ENCODE measurements at places on chromosomes 2 and 18. TPM values are rescaled to one million over a fixed set of nuclear protein-coding genes. Genes with fewer than 3 reads are reported as not detected.

TPO gene
- not detected for total RNA-seq

DNA sequence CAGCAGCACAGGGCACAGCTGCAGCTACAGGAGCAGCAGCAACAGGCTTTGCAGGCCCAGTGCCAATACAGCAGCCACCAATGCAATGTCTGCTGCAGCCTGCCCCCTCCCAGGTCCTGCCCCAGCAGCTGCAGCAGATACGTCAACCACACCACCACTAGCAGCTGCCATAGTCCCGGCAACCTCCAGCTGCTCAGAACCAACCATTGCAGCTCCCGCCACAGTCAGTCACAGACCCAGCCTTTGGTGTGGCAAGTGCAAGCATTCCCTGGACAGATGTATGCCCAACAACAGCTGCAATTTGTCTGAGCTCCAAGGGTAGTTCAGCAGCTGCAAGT lies 53.3 kb upstream of the TUBA3E start:
- H3K4me3 ChIP-seq = no peak overlapping the region
- H3K27ac ChIP-seq = no peak overlapping the region
- no peaks in the 10 kb centered on the region for H3K36me3 ChIP-seq
- DNase-seq = peak; percentile 19

GRCh38 chr2:58700591-58700990 lies 459.5 kb upstream of the FANCL start:
- DNase-seq = no peak
- no peaks in the 10 kb centered on the region for H3K27me3 ChIP-seq
- H3K4me1 ChIP-seq = no peaks in the 10 kb centered on the region
- no peaks in the 10 kb centered on the region for H3K36me3 ChIP-seq
- no peak overlapping the region for H3K27ac ChIP-seq

DNA sequence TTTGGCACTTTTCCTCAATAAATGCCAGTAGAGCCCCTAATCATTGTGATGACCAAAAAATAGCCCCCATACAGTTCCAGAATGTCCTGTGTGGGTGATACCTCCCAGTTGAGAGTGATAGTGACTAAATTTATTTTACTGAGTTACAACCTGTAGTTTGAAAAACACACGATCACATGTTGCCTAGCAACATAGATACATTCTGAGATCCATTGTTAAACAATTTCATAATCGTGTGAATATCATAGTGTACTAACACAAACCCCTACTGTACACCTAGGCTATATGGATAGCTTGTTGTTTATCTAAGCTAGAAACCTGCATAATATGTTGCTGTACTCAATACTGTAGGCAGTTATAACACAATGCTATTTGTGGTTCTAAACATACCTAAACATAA lies 30.6 kb downstream of the KCMF1 start:
- H3K27ac ChIP-seq = no peak overlapping the region
- no peak overlapping the region for H3K4me3 ChIP-seq
- H3K4me1 ChIP-seq = no peaks in the 10 kb centered on the region
- DNase-seq = no peak
- no peaks in the 10 kb centered on the region for H3K36me3 ChIP-seq

- H3K36me3 ChIP-seq = no peaks in the 10 kb centered on the region
- DNase-seq = no peak
- no peaks in the 10 kb centered on the region for H3K4me1 ChIP-seq
- no peak overlapping the region for H3K4me3 ChIP-seq
Measured at GRCh38 chr2:29723255-29724001, 198.0 kb downstream of the ALK start.

GRCh38 chr2:232611559-232612218 lies 21.7 kb upstream of the EFHD1 start:
- DNase-seq = peak; percentile 49
- no peak overlapping the region for H3K27ac ChIP-seq
- H3K4me3 ChIP-seq = no peak overlapping the region
- H3K36me3 ChIP-seq = no peaks in the 10 kb centered on the region

- H3K27ac ChIP-seq = no peak overlapping the region
- H3K36me3 ChIP-seq = no peaks in the 10 kb centered on the region
- H3K27me3 ChIP-seq = no peaks in the 10 kb centered on the region
- no peaks in the 10 kb centered on the region for H3K4me1 ChIP-seq
- H3K4me3 ChIP-seq = no peak overlapping the region
- no peak for DNase-seq
Measured at GRCh38 chr2:30622452-30622851, 175.4 kb downstream of the LCLAT1 start.

DNA sequence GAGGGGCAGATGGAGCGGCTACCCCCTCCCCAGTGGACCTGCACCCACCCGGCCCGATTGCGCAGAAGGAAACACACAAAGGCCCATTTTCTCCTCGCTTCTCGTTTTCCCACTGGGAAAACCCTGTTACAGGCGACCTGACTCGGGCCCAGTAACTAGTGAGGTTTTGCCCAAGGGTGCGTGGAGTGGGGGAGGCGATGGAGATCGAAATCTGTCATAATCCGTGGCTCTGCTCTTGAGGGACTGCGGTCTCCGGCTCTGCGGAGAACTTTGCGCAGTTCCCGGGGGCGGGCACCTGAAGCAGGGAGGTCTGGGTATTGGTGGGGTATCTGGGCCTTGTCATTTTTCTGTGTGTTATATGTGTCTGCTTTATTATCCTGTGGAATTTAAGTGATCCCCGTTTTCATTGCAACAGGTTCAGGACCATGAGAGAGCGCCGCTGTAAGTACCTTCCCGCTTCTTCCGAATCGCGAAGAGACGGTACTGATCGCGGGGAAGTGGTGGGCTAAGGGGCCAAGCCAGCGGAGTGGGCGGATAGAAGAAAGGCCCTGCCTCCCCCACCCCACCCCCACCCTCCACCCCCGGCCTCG lies 4.0 kb upstream of the HOXD4 start:
- peaks cover 12% of the 10 kb centered on the region for H3K4me1 ChIP-seq
- peak overlapping the region; percentile 81 for H3K27ac ChIP-seq
- DNase-seq = no peak
- H3K36me3 ChIP-seq = no peaks in the 10 kb centered on the region

DNA sequence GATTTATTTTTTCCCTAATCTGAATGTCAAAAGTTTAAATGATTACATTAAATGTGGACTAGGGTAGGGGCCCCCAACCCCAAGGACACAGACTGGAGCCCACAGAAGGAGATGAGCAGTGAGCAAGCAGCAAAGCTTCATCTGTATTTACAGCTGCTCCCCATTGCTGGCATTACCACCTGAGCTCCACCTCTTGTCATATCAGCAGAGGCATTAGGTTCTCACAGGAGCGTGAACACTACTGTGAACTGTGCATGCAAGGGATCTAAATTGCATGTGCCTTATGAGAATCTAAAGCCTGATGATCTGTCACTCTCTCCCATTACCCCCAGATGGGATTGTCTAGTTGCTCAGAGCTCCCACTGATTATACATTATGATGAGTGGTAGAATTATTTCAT lies 3.8 kb downstream of the MOB1A start:
- H3K27me3 ChIP-seq = no peaks in the 10 kb centered on the region
- H3K4me3 ChIP-seq = no peak overlapping the region
- no peak overlapping the region for H3K27ac ChIP-seq
- no peak for DNase-seq
- no peaks in the 10 kb centered on the region for H3K4me1 ChIP-seq

- H3K4me3 ChIP-seq = no peak overlapping the region
- H3K27ac ChIP-seq = no peak overlapping the region
- H3K36me3 ChIP-seq = no peaks in the 10 kb centered on the region
- H3K27me3 ChIP-seq = no peaks in the 10 kb centered on the region
- no peaks in the 10 kb centered on the region for H3K4me1 ChIP-seq
- no peak for DNase-seq
Measured at GRCh38 chr2:24399434-24400206, 39.3 kb upstream of the ITSN2 start.

DNA sequence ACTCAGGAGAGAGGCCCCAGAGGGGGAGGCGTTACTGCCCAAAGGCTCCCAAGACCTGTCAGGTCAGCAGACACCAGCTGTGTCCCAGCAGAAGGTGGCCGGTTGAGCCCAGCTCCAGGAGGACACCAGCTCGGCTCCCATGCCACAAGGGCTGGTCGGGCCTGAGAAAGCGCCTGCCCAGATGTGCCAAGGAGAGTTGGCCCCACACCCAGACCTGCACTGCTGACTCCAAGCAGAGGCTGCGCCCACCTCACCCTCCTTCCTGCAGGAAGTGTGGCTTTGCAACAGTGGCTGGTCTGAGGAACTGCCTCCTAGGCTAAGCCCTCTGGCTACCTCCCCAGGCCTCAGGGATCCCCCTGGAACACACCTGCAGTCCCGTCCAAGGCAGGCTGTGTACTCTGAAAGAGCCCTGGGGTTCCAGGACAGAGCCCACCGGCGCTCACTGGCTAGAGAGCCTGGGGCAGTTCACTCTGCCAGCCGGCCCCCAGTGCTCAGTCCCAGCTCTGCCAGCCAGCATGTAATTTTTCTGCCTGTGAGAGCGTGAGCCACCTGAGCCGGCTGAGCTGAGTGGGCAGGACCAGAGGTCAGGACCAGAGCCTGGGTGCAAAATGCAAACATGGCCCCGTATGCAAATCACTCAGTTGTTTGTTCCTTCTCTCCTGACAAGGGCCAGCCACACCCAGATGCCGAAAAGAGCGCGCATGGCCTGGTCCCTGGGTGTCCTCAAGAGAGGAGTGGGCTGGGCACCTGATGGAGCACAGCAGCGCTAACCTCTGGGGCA lies 36.9 kb upstream of the PTMA start:
- DNase-seq = peak; percentile 52
- peak overlapping the region; percentile 76 for H3K27ac ChIP-seq
- H3K36me3 ChIP-seq = no peaks in the 10 kb centered on the region
- H3K4me3 ChIP-seq = no peak overlapping the region
- no peaks in the 10 kb centered on the region for H3K27me3 ChIP-seq

DNA sequence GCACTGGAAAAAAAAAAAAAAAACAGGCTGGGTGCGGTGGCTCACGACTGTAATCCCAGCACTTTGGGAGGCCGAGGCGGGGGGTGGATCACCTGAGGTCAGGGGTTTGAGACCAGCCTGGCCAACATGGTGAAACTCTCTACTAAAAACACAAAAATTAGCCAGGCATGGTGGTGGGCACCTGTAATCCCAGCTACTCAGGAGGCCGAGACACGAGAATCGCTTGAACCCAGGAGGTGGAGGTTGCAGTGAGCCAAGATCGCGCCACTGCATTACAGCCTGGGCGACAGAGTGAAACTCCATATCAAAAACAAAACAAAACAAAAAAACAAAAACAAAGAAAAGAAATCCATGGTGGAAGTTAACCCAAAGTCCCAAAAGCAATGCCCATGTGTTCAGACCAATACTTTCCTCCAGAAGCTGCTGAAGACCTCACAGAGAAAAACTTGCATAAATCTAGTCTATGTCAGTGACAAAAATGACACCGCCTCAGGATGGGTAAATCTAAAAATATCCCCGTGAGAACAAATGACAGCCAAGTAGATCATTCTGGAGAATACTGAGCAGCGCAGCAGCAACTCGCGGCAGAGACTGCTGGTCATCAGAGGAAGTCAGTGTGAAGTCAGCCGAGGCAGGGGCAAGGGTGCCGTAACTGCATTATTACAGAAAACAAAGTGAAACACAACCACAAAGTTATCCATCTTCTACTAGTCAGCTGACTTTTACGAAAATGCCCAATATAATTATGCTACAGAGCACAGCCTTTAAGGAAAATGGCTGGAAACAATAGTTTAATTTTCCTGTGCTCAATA lies 41.0 kb downstream of the LPIN2 start:
- H3K27ac ChIP-seq = peak overlapping the region; percentile 97
- no peaks in the 10 kb centered on the region for H3K36me3 ChIP-seq
- H3K27me3 ChIP-seq = no peaks in the 10 kb centered on the region
- no peaks in the 10 kb centered on the region for H3K4me1 ChIP-seq
- peak; percentile 74 for DNase-seq
- H3K4me3 ChIP-seq = no peak overlapping the region

GRCh38 chr2:172093416-172094293 lies 8.3 kb downstream of the DLX1 start:
- no peaks in the 10 kb centered on the region for H3K4me1 ChIP-seq
- DNase-seq = peak; percentile 57
- H3K27ac ChIP-seq = no peak overlapping the region
- peaks cover 74% of the 10 kb centered on the region for H3K27me3 ChIP-seq
- H3K36me3 ChIP-seq = no peaks in the 10 kb centered on the region

DNA sequence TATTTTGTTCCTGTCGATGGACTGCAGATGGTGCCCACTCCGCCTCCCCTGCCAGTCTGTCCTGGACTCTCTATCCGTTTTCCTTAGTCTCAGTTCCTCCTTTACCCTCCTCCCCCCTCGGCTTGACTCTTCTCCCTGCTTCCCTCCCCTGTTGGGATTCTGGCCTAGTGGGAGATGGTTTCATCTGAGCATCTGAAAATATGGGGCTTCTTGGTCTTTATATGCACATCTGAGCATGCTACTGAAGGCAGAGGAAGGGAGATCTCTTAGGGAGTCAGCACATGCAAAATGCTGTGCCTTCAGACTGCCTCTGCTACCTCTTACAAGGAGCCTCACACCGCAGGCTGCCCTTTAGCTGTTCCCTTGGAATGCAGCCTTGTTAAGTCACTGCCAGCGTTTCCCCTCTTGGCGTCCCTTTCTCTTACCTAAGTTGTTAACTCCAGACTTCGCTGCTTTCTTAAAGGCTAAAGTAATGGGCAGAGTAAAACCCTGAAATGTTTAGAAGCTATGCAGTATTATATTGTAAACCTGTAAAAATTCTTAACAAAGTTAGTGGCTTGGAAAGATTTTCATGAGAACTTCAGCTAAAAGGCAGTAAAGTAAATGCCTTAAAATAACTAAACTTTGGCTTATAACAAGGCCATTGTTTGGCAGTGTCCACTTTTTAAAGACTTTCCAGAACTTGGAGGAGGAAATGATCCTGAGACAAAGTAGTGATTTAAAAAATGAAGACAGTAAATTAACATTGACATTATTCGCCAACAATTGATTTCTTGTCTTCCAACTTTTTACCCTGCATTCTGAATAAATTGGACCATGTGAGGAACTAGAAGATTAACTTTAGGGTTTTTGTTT lies 49.8 kb downstream of the LDLRAD4 start:
- H3K36me3 ChIP-seq = no peaks in the 10 kb centered on the region
- peak; percentile 50 for DNase-seq
- no peaks in the 10 kb centered on the region for H3K4me1 ChIP-seq
- peak overlapping the region; percentile 43 for H3K27ac ChIP-seq
- no peak overlapping the region for H3K4me3 ChIP-seq
- H3K27me3 ChIP-seq = no peaks in the 10 kb centered on the region

- DNase-seq = peak; percentile 81
- H3K4me1 ChIP-seq = no peaks in the 10 kb centered on the region
- no peaks in the 10 kb centered on the region for H3K36me3 ChIP-seq
- H3K27ac ChIP-seq = no peak overlapping the region
Measured at GRCh38 chr2:112121682-112122254, 16.4 kb upstream of the FBLN7 start.

- H3K36me3 ChIP-seq = no peaks in the 10 kb centered on the region
- H3K27me3 ChIP-seq = no peaks in the 10 kb centered on the region
- DNase-seq = no peak
Measured at GRCh38 chr2:17821535-17822444, 5.5 kb downstream of the MSGN1 start.

- no peaks in the 10 kb centered on the region for H3K27me3 ChIP-seq
- H3K4me3 ChIP-seq = no peak overlapping the region
- H3K4me1 ChIP-seq = no peaks in the 10 kb centered on the region
- no peak overlapping the region for H3K27ac ChIP-seq
- H3K36me3 ChIP-seq = no peaks in the 10 kb centered on the region
Measured at GRCh38 chr2:60426341-60426740, 127.1 kb downstream of the BCL11A start.

All from kidney (tissue), 22 donors.